GF-D8 (cell line): ENCODE measurements at places on chromosomes 4 and X.
A peak's percentile ranks its signal among the peaks of the same experiment; 100 is the strongest.

DNA sequence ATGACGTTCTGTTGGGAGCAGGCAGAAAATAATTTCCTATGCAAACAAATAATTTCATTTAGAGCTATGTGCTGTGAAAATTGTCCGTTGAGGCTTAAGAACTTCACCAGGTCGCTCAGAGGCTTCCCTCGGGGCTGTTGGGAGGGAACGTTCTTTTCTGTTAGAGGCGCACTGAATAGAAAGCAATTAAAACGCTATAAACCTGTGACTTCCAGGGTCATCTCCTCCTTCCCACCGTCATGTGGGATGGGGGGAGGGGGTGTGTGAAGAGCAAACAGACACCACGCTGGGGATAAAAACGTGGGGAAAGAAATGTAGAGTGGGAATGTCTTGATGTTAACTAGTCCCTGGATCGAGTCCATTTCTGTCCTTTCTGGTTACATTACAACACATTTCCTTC, 35.2 kb upstream of the ZNF518B start:
- no peak for DNase-seq

DNA sequence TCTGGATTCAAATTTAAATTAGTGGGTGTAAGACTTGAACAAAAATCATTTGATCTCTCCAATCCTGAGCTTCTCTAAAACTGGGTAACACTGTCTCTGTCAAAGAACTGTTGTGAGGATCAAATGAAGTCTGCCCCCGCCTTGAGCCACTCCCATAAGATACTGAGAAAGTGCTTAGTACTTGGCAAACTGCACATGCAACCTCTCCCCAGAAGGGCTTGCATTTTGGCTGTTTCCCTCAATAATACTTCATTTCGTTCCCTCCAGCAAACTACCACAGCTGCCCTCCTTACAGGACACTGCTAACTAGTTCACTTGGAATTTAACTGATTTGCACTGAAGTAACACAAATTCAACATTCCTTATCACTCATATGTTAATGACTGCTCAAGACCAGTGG, 79.8 kb downstream of the APBB2 start:
- DNase-seq: no peak

DNA sequence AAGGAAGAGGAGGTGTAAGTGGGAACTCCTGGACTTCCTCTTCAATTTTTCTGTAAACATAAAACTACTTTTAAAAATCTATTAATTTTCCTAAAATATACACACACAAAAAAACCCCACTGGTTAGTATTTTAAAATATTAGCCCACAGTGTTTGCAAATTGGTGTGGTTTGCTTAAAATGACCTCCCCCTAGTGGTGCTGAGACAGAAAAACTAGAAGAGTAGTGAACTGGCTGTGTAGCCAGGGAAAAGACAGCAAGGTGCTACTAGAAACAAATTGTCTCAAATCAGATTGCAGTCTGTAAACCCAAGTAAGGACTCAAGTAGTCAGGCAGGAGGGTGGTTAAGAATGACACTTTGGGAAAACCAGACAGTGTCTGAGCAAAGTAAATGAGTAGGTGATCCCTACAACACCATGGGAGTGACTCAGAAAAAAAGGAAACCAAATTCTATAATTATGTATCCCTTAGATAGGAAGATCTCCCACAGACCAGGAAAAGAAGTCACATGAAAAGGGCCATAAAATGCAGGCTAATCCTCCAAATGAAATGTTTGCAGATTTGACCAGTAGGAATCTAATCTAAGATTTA, 26.0 kb downstream of the AMTN start:
- DNase-seq: no peak

- no peak for DNase-seq
Observed at GRCh38 chrX:57905141-57905540, 5.1 kb downstream of the ZXDA start.

- DNase-seq: no peak
Observed at GRCh38 chr4:153205757-153206156, 1.5 kb downstream of the TRIM2 start.

- no peak for DNase-seq
Observed at GRCh38 chr4:73753215-73753614, 12.8 kb downstream of the CXCL8 start.

DNA sequence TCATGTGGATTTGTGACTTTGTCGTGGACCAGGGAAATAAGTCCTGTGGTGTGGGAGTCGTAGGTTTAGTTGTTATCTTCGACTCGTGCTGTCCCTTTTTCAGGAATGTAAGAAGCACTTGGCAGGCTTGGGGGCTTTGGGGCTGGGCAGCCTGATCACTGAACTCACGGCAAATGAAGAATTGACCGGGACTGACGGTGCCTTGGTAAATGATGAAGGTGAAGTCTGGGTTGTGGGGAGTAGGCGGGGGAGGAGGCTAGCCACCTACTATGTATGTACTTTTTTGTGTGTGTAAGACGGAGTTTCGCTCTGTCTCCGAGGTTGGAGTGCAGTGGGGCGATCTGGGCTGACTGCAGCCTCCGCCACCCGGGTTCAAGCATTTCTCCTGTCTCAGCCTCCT, 1.2 kb downstream of the TAF1 start:
- DNase-seq: no peak

- DNase-seq: no peak
Observed at GRCh38 chr4:39521253-39521919, 5.9 kb downstream of the UGDH start.

GRCh38 chr4:10180603-10180926, 64.0 kb upstream of the WDR1 start:
- peak; percentile 92 for DNase-seq

- peak; percentile 3 for DNase-seq
Observed at GRCh38 chr4:41661442-41662076, 87.0 kb downstream of the PHOX2B start.

GRCh38 chrX:63275127-63275526, 76.0 kb downstream of the SPIN4 start:
- DNase-seq: no peak

- no peak for DNase-seq
Observed at GRCh38 chrX:41952102-41952501, 28.7 kb upstream of the CASK start.

DNA sequence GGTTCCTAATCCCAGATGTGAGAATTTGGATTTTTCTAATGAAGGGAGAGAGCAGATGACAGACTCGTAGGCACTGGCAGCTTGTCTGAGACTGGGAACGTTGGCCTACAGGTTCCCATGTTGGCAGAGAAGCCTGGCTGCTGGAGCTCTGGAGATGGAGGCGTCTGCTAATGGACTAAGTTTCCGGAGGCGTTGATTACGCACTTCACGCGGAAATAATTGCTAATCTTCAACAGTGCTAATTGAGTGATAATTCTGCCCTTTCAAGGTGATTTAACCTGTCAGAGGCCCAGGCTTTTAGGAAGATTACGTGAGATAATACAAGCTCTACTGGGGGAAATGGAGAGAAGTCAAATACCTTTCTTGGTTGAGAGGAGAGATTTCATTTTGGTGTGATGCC, 77.4 kb downstream of the PSAPL1 start:
- DNase-seq: no peak

- no peak for DNase-seq
Observed at GRCh38 chrX:78024349-78025059, 55.1 kb upstream of the PGAM4 start.

DNA sequence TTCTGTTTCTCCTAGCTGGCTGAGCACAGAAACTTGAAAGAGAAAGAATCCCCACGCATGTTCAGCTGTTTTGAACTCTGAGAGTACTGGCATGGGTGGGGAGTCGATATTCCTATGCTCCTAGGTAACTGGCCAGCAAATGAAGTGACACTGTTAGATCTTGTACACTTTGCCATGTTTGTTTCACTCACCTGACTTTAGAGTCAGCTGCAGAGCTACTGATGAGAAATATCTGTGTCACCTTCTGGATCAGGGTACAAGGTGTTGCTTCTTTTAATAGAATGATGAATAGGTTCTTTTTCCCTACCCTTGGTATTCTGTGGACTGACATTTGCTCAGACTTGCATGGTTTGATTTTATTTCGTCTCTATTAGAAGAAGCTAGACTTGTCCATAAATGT, 28.3 kb downstream of the OCRL start:
- DNase-seq: no peak

- no peak for DNase-seq
Observed at GRCh38 chrX:68232206-68232605, 201.1 kb downstream of the OPHN1 start.

GRCh38 chr4:176238157-176238610, 30.8 kb downstream of the ASB5 start:
- no peak for DNase-seq

DNA sequence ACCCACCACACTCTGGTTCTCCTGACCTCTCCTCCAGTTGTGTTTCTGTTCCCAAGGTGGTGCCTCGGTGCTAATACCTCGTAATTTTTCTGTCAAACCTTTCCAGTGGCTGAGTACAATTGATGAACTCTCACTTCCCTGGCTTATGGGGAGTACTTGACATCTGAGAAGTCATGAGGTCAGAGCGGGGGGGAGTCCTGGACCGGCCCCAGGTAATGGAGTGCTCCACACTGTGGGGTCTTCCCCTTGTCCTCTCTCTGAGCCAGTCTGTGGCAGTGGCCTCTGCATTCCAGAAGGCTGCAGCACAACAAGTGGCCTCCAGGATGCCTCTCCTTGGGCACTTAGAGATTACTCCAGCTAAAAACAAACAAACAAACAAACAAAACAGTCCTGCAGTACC, 122.5 kb upstream of the TRIM2 start:
- DNase-seq: no peak

- no peak for DNase-seq
Observed at GRCh38 chr4:6905516-6906445, 3.8 kb upstream of the TBC1D14 start.

- no peak for DNase-seq
Observed at GRCh38 chr4:163167333-163167626, 590 bp upstream of the NAF1 start.

DNA sequence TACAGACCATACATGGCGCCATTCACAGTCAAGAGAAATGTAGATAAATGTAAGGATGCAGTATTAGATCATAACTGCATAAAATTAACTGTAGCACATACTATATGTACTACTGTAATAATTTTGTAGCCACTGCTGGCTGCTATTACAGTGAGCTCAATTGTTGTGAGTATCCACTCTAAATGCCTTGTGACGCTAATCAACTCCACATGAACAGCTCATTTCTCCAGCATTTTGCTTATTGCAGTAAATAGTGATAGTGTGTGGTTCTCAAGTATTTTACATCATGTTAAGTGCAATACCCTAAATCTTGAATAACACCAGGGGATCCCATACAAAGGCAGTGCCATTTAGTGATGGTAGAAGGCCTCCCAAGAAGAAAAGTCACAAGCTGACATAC, 21.2 kb downstream of the FGFBP1 start:
- DNase-seq: no peak

- DNase-seq: no peak
Observed at GRCh38 chrX:24412637-24413363, 52.3 kb upstream of the PDK3 start.

DNA sequence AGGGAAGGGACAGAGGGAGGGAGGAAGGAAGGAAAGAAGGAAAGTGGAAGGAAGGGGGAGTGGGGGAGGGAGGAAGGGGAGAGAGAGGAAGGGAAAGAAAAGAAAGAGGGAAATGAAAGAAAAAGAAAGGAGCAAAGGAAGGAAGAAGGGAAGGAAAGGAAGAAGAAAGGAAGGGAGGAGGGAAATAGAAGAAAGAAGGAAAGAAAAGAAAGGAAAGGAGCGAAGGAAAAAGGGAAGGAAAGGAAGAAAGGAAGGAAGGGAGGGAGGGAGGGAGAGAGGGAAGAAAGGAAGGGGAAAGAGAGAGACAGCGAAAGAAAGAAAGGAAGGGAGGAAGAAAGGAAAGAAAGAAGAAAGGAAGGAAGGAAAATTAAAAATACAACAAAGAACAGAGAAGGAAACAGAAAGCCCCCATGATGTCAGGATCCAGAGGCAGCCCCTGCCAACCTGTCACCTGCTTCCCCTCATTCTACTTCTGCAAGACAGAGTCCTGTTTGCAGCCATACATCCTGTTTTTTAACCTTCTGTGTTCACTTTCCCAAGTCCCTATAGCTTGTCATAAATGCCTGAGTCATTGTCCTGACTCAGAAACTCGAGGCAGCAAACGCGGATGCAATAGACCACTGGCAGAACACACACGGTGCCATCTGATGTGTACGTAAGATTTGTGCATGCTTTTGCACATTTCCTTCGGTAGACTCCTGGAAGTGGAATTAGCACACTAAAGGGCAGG, 77.0 kb upstream of the C4orf50 start:
- no peak for DNase-seq

DNA sequence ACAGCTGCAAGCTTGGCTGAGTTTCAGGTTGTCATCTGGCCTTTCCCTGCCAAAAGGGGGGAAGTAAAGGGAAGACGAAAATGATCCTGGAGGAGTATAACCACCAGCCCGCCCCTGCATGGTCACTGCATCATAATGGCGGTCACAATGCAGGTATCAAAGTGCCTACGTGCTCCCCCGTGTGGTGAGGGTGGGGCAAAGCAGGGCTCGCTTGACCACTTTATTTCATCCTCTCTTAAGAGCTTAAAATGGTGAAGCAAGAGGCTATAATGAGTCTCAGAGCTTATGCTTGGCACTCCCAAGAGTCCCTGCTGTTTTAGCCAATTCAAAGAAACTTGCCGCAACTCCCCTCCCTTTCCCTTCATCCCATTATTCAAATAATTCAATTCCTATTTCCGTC, 105.6 kb downstream of the APOOL start:
- no peak for DNase-seq

GRCh38 chr4:103567591-103567990, 152.2 kb downstream of the TACR3 start:
- DNase-seq: no peak

DNA sequence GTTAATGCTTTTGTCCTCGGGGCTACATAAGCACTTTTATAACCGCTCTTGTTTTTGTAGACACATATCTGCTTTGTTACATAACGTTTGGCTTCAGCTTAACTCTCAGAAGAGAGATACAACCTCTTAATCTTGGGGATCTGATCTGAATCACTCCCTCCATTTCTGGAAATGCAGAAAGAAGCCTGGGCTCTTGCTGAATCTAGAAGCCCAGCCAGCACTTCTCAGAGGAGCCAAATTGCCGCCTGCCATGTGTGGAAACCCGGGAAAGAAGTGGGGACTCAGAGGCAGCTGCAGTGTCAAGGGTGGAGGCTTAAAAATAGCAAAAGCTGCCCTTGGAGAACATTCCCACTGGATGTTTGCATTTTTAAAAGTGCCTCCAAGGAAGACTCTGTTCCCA, 69.3 kb upstream of the LDB2 start:
- DNase-seq: no peak

- no peak for DNase-seq
Observed at GRCh38 chr4:20127626-20128025, 124.1 kb upstream of the SLIT2 start.

DNA sequence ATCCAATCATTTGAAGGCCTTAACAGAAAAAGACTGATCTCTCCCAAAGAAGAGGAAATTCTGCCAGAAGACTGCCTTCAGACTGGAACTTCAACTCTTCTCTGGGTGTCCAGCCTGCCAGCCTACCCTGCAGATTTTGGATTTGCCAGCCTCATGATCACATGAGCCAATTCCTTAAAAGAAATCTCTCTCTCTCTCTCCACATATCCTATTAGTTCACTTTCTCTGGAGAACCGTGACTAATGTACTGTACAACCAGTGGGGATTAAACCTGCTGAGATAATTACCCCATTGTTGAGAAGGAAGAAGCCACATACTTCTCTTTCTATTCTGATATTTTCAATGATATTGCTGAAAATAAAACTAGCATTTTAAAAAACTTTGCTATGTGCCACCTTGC, 711.3 kb upstream of the AMOT start:
- no peak for DNase-seq
